Effector CD4-positive, alpha-beta T cell (primary cell): ENCODE measurements at places on chromosomes 6 and 20.

DNA sequence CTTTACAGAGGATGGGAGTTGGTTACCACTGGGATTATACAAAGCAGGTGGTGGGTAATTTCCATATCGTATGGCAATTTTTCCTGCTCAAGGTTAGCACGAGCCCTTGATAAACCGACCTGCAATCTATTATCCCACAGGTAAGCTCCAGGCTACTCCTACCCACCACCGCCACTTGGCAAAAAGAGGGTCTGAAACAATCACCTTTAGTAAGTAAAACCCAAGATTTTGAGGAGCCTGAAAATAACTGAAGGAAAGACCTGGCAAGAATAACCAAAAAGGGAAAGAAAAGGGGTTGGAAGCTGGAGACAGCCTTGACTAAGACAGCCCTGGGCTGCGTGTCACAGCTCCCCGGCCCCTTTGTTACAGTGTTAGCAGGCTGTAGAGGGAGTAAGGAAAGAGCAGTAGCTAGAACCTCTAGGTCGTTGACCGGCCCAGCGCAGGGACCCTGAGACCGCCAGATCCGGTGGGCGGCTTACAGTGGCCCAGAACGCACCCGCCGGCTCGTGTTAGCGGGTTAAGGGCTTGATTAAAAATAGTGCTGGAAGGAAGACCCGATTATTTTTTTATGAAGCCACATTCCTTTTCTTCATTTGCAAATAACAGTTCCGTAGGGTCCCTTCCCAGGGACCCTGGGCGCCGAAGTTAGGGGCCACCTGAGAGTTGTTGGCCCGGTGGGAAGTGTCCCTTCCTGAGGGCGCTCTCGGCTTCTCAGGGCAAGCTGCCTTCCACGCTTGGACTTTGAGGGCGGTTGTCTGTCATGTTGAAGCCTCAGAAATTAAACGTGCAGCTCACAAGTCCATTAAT is 30.5 kb downstream of the TFAP2B start:
- DNase-seq: no peak

DNA sequence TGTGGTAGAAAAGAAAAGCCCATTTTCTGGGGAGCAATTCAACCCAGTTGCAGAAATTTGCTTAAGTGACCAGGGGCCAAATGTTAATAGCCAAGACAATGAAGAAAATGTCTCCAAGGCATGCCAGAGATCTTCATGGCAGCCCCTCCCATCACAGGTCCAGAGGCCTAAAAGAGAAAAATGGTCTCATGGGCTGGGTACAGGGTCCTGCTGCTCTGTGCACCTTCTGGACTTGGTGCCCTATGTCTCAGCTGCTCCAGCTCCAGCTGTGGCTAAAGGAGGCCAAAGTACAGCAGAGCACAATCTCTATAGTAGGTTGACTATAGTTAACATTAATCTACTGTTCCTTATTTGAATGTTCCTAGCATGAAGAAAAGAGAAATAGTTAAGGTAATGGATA is 44.7 kb downstream of the FRK start:
- DNase-seq: no peak

- no peak for DNase-seq
Measured at GRCh38 chr20:14582855-14583254, 245.4 kb upstream of the FLRT3 start.

- DNase-seq: no peak
Measured at GRCh38 chr20:47785854-47786764, 828 bp upstream of the SULF2 start.

DNA sequence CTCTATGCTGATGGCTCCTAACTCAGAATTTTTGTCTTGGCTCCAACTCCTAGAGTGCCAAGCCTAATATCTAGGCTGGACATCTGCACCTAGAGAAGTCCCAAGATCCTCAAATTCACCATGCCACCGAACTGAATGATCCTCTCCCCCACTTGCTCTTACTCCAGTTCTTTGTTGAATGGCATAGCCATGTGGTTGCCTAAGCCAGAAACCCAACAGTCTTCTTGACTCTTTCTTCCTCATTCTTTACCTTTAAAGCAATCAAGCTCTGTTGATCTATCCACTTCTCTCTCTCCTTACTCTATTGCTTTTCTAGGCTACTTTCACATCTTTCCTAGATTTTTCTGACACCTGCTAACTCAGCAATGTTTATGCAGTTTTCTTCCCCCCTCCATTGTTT is 126.5 kb upstream of the FOXO3 start:
- no peak for DNase-seq

- DNase-seq: no peak
Measured at GRCh38 chr20:8480597-8480996, 348.5 kb downstream of the PLCB1 start.

DNA sequence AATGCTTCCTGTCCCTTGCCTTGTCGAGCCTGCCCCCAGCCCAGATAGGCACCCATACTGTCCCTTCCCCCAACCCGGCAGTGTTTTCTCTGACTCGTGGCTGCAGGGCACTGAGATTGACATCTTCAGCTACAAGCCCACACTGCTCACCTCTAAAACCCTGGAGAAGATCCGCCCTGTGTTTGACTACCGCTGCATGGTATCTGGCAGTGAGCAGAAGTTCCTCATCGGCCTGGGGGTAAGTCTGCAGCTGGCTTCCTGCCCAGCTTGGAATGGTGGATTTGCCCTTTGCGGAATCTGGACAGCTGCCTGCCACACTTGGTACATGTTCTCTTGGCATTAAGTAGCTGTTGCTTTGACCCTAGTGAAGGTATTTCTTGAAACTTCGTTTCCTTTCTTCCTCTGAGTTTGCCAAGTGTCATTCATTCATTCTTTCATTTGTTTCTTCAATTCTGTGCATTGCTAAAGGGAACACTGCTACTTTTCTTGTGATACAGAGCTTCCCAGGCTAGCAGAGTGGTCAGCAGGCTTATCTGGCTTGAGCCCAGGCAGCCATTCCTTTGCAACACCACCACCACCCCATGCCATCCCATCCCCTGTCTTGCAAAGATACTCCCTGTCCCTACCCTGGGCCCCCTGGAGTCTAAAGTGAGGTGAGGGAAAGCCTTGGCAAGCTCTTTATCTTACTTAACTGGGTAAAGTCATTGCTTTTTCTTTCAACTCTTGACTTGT is 26.2 kb downstream of the CCDC167 start:
- DNase-seq: no peak

DNA sequence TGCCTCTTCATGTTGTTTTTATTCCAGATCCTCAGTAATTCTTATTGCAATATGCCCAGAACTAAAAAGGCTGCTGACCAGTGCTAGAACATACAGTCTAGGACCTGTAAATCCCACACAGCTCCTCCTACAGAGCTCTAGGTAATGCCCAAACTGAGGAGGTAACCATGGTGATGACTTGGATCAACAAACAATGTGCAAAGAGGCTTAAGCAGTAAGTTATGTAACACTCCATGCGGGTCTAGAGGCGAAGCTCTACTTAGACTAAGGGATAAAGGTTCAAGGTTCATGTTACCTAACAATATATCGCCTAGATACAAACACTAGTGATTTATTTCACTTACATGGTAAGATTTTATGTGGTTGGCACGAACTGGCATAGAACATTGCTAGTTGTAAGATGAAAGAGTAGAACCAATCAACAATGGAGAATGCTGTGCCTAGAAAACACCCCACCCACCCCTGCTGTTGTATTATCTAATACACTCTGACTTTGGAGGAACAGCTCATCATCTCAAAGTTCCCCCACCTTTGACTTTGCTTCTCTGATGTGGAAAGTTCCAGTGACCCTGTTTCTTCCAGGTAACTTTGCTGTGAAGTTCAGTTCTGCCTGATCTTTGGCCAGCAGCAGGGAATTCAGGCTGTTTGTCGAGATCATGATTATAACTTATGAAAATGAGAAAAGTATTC is 242.4 kb downstream of the ALDH8A1 start:
- DNase-seq: no peak

- no peak for DNase-seq
Measured at GRCh38 chr6:26296556-26296856, 68.5 kb upstream of the BTN3A2 start.

GRCh38 chr6:63477422-63478040 is 94.7 kb upstream of the LOC128125822 start:
- DNase-seq: no peak

GRCh38 chr6:54245265-54245664 is 63.0 kb upstream of the TINAG start:
- DNase-seq: no peak

DNA sequence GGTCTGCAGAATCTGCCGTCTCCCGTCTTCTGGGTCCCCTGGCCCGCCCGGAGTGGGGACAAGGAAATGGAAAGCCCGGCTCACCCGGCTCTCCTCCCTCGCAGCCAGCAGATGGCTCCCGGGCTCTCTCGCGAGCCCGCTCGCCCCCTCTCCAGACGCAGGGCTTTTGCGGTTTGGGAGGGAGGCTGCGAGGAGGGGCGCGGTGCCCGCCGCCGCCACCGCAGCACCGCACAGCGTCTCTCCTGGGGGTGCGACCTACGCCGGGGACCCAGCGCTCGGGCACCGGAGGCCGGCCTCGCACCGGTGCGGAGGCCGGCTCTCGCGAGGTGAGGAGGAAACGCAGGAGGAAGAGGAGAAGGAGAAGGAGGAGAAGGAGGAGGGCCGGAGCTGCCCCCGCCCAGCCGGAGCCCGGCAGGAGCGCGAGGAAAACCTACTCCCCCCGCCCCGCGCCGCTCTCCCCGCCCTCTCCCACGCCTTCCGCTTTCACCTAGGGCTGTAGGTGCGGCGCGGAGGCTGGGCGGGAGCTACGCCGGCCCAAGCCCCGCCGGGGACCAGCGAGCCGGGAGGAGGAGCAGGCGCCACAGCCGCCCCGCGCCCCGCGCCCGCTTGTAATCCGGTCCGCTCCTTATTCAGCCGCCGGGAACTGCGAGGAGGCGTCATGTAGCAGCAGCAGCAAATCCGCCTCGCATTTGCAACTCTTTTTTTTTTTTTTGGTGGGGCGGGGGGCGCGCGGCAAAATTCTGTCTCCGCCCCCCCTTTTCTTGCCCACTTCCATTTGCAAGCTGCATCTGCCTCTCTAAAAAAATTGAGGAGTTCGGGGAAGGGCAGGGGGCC is at the start of gene CARMIL1:
TSS of gene CARMIL1 (plus strand) at position 461 of the 834 bp plus-strand sequence. CDS start 422 bp downstream, outside the sequence.
- peak; percentile 53 for DNase-seq

DNA sequence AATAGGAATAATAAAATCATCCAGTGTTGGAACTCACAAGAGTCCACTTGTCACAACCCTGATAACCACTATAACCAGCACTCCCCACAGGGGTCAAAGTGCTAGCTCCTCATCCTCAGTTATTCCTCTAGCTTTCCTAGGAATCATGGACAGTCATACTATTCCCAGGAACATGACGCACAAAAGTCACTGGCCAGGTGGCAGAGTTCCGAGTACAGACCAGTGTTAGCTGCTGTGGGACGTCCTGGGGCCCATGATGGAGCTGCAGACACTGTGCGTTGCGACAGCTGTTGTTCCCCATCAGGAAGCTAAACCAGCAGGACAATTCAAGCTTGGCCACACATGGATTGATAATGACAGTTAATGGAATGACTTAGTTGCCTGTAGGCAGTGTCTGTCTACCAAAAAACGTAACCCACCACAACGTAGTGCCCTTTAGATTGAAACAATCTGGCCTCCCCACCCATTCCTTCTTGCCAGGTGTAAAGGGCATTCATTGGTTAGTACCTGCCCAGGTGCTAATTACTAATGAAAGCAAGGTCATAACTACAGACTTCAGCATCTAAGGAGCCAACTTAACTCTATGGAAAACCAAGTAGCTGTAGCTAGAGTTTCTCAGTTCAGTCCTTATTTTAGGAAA is 17.4 kb downstream of the EZR start:
- no peak for DNase-seq

DNA sequence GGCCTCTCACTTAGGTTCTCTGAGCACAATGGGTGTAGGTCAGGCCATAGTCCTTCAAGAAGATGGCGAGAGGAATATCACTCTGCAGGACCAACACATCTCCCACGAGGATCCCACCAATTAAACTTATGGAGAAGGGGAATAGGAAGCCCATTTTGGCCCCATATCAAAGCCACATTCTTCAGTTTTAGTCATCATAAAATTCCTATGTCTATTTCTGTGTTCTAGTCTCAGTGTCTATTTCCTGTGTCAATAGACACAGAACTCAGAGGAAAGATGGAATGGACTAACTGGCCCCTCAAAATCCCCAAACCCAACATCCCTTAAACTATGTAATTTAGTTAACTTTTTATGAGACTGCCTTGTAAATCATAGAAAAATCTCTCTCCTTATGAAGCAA is 216.8 kb downstream of the HACE1 start:
- DNase-seq: no peak

- DNase-seq: no peak
Measured at GRCh38 chr6:278494-278893, 13.8 kb upstream of the DUSP22 start.

- DNase-seq: no peak
Measured at GRCh38 chr20:1622450-1622849, 2.6 kb upstream of the SIRPB1 start.

GRCh38 chr6:129473546-129473945 is 236.4 kb downstream of the ARHGAP18 start:
- no peak for DNase-seq

DNA sequence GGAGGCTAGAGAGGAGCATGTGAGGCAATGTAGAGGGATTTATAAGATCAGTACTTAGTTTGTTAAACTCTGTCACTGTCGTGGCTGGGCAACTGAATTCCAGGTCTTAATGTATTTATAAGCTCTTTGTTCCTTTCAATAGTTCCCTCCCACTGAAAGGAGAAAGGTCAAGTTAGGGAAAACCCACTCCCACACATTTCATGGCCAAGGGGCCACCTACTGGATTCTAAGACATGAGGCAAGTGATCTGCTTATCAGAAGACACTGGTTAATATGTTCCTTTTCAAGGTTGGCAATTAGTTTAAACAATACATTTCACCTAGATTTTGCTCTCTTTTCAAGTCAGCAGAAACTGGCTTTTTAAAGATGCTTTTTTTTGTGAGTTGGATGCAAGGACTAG is 5.4 kb upstream of the GSTA5 start:
- DNase-seq: no peak

- DNase-seq: no peak
Measured at GRCh38 chr20:17841751-17842215, 126.8 kb downstream of the SNX5 start.

DNA sequence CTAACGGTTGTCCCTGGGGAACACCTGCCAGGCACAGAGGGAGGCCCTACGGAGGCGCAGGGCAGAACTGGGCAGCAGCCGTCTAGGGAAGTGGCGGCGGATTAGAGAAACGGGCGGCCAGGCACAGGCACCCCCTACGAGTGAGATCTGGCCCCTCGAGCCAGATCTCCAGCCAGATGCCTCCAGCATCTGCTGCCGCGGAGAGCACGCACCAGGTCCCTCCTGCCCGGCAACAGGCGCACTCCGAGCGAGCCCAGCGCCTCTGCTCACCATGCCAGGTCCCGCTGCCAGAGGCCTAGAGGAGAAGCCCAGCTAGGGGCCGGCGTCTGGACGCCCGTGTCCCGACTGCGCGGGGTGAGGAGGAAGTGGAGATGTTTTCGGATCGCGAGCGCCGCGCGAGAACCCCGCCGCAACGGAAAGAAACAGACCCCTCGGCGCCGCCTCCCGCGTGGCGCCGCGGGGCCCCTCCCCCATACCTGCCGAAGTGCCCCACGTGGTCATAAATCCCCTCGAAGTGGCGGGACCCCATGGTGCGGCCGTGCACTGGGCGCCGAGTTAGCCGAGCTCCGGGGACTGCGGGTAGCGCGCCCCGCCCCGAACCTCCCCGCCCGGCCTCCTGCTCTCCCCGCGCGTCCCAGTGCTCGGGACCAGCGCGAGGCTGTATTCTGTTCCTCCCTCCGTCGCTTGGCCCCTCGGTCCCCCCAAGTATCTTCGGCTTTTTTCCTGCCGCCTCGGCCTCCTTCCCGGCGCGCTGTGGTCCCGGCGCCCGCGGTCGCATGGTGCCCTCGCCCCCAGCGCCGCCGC is at the start of gene SLC22A16:
TSS of gene SLC22A16 (minus strand) at position 568 of the 804 bp plus-strand sequence. CDS start at position 529, 39 bp downstream.
- DNase-seq: no peak

- no peak for DNase-seq
Measured at GRCh38 chr6:106373502-106374239, 13.2 kb downstream of the CRYBG1 start.

GRCh38 chr6:55968926-55969325 is 93.5 kb upstream of the BMP5 start:
- no peak for DNase-seq
